ENCODE measurements at places on chromosomes 12 and 14.

DNA sequence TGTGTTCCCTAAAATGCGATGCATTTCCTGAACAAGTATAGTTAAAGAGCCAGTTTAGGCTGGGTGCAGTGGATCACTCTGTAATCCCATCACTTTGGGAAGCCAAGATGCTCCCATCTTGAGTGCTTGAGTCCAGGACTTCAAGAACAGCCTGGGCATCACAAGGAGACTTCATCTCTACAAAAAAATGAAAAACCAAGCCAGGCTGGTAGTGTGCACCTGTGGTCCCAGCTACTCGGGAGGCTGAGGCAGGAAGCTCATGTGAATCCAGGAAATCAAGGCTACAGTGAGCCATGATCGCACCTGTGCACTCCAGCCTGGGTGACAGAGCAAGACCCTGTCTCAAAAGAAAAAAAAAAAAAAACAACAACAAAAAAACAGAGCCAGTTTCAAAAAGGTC is 26.3 kb downstream of the HECTD1 start:
- no peak for DNase-seq

- no peak for DNase-seq
Measured at GRCh38 chr14:67837011-67837624, 17.5 kb downstream of the RAD51B start.

DNA sequence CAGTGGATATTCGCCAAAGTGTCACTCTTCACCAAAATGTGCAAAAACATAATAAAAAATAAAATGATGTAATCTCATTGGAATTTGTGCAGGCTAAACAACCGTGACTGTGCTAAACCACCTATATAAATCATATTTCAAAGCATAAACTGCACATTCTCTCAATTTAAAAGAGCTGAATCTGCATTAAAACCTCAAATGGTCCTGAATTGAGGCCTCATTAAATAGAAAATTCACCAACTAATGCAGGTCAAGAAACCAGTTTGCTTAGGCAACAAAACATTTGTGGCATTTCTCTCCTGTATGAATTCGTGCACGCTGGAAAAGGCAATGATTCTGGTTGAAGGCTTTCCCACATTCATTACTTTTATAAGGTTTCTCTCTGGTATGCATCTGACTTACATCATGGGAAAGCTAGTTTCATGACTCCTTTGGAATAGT is 80.1 kb upstream of the IFNG-AS1 start:
- DNase-seq = no peak

DNA sequence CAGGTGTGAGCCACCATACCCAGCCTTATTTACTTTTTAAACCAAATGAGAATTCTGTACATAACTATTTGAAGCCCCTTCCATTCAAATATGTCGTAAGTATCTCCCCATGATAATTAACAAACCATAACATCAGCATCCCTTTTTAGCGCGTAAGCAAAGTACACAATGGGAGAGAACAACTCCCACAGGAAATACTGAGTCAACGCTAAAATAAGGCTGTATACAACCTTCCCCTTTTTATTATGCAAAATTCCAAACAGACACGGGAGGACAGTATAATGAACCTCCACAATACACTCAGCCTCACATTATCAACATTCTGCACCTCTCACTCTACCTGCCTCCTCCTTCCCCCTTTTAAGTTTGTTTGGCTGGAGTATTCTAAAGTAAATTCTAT is 73.5 kb downstream of the CCDC88C start:
- DNase-seq = no peak

GRCh38 chr12:4225571-4225970 is 48.0 kb upstream of the CCND2 start:
- no peak for DNase-seq

DNA sequence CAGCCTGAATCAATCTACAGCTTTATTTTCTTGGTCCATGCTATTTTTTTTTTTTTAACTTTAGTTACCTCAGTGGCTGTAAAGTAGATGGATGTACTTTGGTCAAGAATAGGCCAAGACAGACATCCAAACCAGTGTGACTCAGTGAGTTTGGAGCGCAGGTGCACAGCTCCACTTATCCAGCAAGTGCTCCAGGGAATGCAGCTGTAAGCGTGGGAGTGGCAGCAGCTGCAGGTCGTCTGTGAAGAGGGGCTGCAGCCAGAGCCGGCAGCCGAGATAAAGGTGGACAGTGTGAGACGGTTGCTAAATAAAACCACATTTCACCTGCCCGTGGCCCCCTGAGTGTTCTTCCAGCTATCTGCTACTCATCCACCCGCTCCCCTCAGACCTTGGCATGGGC is 1018.7 kb downstream of the AACS start:
- DNase-seq = no peak

DNA sequence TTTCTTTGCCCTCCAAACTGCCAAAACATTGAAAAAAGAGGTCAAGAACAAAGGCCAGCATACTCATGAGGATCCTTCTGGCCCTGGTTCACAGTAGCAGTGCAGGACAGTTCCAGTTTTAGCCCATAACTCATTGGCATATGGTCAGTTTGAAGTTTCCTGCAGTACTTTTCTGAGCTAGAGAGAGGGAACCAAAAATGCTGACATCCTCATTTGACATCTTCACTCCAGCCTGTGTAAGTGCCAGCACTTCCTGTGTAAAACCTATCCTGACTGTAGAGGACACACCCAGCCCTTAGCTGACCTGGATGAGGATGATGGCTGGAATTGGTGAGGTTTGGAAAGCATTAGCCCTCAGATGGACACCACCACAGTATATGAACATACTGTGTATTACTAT is 84.1 kb downstream of the FGD4 start:
- DNase-seq = no peak

GRCh38 chr14:91009501-91010152 is 50.8 kb downstream of the RPS6KA5 start:
- DNase-seq = no peak

GRCh38 chr14:76412501-76412900 is 36.6 kb downstream of the ESRRB start:
- no peak for DNase-seq

DNA sequence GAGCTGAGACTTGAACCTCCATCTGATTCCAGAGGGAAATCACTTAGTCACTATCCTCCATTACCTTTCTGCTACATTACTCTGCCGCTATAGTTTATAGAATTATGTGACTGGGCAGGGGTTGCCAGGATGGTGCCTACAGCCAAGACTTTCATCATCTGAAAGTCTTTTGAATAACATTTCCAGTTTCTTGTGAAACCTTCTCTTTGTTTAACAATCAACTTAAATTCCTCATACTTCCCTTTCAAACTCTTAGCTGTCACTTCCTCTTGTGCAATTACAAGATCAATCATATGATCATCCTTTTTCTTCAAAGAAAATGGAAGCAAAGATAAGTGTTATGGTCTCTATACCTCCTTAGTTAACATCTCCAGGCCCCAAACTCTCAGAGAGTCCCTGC is 25.4 kb upstream of the PELI2 start:
- no peak for DNase-seq

GRCh38 chr12:70581208-70581607 is 56.0 kb downstream of the PTPRB start:
- no peak for DNase-seq

DNA sequence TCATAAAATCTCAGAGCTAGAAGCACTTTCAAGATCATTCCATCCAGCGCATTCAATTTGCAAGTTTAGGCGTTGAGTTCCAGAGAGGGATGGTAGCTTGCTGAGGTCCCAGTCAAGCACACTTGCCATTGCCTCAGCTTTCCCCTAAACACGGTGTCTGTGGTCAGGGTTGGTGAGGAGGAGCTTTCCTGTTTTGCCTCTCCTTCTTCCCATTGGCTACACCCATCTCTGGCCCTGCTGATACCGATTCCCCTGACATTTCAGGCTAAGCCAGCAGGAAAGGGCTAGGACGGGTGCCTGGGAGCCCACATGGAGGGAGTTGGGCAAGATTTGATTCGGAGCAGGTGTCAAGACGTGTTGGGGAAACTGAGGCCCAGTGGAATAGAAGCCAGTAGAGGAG is 9.1 kb downstream of the NFATC4 start:
- no peak for DNase-seq

DNA sequence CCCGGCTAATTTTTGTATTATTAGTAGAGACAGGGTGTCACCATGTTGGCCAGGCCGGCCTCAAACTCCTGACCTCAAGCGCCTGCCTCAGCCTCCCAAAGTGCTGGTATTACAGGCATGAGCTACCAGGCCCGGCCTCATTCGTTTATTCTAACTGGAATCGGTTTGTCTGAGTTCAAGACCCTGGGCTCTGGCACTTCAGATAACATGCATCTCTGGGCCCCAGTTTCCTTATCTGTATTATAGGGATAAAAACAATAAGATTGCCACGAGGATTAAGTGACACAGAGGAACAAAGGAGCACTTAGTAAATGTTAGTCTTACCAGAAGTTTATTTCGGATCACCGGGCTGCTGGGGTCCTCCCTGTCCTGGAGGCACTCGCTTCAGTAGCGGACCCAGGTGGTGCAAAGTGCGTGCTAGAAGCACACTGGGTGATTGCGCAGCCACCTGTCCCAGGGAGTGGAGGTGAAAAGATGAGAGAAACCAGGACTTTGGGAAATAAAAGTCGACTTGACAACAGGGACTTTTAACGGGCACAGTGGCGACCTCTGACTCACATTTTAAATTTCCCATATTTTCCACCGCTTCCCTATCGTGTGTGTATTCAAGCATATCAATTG is 37.5 kb downstream of the ACACB start:
- no peak for DNase-seq

DNA sequence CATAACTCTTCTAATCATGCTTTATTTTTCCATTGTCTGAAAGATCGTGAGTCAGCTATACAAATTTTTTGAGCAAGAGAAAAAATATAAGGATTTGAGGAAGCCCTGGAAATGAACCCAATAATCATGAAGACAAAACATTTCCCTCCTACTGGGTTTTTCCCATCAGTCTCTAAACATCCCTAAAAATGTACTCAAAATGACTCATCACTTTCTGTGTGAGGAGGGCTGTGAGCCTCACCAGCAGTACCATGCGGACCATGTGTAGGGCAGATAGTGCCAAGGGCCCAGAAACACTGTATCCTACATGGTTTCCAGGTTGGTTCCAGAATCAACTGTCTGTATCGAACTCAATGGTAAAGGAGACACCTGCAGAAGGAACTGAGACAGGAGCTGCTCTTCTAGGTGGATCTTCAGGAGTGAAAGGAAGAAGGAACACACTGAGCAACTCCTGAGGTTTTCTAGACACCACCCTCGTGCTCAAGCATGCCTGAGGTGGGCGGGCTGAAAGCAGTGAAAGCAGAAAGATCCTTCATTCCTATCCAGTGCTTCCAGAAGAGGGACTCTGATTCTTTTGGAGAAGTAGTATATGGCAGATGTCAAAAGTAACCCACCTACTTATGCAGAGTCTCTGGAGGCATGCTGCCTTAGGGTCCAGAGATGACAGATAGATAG is 48.6 kb upstream of the RHOJ start:
- no peak for DNase-seq

- DNase-seq = no peak
Measured at GRCh38 chr12:6626654-6627283, 9.0 kb downstream of the LPAR5 start.

- no peak for DNase-seq
Measured at GRCh38 chr14:22614240-22614799, 16.2 kb downstream of the ABHD4 start.
